ENCODE measurements at places on chromosomes 2 and 18.

DNA sequence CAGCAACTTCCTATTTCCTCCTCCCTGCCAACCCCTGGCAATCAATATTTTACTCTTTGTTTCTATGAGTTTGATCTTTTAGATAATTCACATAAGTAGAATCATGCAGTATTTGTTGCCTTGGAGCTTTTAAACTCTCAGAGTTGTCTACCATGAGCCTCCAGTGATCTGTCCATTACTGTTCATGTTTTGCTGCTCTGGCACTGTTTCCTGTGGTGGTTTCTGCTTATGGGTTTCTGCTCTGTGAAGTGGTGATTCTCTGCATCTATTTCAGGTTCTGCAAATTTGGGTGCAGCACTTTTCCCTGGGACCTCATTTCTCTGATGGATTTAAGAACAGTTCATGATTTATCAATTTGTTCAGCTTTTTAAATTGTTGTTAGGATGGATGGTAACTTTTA lies 908.1 kb upstream of the FANCL start:
- no peak for DNase-seq

GRCh38 chr2:224211791-224212190 lies 172.7 kb upstream of the SERPINE2 start:
- no peak for DNase-seq

DNA sequence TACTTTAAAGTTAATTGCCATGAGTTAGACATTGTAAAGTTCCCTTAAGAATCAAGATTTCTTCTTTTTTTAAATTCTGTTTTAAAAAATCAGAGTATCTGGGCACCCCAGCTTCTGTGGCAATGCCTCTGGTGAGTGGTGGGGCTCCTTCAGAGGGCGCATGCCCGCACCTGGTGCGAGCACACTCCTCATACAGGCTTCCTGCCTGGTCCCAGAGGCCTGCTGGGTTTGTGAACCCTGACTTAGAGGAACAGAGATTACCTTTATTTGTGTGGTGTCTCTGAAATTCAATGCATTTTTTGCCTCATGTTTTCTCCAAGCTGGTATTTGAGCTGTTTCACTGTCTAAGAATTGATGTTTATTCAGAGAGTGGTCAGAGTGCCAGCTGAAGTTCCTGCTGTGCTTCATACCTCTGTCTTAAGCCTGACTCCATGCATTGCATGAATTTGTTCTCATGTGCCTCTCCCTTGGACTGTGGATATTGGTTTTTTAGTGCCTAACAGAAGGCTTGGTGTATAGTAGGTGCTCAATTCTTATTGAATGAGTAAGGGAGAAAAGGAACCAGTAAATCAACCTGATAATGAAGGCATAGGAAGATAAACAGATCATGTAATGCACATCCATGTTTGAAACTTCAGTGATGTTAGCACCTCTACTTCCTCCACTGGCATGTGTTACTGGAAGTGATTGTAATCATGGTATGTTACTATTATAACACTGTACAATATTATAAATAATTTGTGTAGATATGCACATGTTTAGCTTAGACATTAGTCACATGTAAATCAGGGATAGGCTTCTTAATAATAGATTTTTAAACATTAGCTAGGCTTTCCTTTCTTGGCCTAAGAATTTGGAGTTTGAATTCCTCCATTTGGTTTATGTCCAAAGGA lies 29.0 kb downstream of the PHLPP1 start:
- no peak for DNase-seq

GRCh38 chr2:8198766-8199382 lies 483.0 kb upstream of the ID2 start:
- DNase-seq = no peak

- DNase-seq = peak; percentile 76
Measured at GRCh38 chr2:68292108-68292710, 27.5 kb downstream of the CNRIP1 start.

- no peak for DNase-seq
Measured at GRCh38 chr2:73063909-73064875, 7.3 kb downstream of the SFXN5 start.

- DNase-seq = no peak
Measured at GRCh38 chr2:240628507-240628807, 3.2 kb downstream of the GPR35 start.

DNA sequence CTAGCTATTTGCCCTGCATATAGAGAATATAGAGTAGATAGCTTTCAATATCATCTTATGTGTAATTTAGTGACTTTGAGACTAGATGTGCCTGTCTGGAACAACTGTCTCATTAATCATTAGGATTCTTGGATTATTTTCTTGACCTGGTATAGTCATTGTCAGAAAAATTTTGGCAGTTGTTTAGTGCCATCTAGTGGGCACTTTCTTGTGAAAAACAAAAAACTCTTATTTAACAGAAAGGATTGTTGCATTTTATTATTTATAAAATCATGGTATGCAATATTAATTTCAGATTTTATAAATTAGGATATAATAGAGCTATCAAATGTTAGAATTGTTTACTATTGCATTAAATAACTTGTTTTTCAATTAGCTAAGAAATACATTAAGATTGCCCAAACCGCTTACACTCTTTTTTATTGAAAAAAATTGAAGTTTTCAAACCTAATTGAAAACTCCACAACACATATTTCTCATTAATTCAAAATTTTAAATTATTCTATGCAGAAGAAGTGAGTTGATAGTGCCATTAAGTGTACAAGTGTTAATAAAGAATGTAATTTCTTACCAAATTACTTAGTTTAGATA lies 80.3 kb downstream of the DYNAP start:
- DNase-seq = peak; percentile 34

GRCh38 chr2:237440819-237441281 lies 26.9 kb upstream of the COL6A3 start:
- DNase-seq = no peak

- DNase-seq = no peak
Measured at GRCh38 chr18:47881752-47882455, 48.6 kb downstream of the SMAD2 start.

GRCh38 chr2:99691926-99692325 lies 202.1 kb upstream of the REV1 start:
- no peak for DNase-seq

- DNase-seq = no peak
Measured at GRCh38 chr2:67159929-67160328, 237.2 kb upstream of the ETAA1 start.

DNA sequence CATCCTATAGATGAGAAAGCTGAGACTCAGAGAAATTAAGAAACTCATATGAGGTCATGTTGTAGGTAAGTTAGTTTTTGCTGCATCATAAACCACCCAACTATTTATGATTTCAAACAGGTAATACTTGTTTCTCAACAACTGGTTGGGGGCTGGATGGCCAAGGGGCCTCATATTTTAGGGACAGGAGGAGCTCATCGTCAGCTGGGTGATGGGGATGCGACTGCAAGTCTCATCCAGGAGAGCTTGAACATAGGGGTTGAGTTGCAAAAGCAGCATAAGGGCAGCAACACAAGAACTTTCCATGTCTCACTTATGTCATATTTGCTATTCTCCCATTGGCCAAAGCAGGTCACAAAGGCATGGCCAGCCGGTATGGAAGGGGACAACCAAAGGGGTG lies 3.6 kb upstream of the RNU2-63P start:
- DNase-seq = no peak

DNA sequence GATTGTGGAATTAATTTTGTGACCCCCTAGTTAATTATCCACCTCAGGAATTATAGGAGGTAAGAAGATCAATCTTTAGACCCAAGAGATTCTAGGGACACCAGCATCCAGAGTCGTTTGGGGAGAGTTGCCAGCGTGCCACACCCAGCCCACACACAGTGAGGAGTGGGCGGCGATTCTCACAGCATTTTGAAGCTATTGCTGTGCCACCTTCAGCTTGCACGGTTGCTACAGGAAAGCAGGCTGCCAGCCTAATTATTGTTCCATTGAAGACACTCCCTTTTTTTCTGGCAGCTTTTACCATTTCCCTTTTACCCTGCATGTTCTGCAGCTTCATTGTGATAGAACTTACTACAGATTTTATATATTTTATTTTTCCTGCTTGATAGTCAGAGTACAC lies 13.1 kb upstream of the MYL12A start:
- no peak for DNase-seq

DNA sequence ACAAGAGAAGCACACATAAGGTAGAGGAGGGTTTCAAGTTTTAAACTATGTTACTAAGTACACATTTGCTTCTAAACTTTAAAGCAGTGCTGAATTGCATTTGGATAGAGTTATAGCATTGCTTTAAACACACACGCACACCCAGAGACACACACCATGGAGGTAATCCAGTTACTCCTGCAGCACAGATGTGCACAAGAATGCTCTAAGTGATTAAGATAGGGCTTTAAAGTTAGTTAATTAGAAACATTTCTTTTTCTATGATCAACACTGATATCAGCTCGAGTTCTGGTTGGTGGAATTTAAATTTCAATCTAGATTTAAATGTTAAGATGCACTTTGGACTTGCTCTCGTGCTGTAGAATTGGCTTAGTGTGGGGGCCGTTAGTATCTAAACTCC lies 492.3 kb downstream of the ZEB2 start:
- no peak for DNase-seq

GRCh38 chr2:870426-870825 lies 80.2 kb upstream of the SNTG2 start:
- DNase-seq = no peak

DNA sequence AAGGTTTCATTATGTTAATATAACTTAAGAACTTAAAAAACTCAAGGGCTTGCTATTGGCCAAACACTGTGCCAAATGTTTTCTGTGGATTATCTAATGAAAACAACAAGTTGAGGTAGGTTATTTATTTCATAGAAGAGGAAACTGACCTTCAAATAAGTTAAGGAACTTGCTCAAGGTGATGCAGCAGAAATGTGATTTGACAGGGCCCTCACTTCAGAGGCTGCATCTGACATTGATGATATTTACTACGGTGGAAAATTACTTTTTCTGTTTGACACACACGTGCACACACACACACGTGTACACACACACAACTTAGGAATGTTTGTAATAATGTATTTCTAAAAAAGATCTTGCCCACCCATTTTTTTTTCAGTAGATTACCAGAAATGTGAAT lies 137.2 kb upstream of the CXCR4 start:
- DNase-seq = no peak

GRCh38 chr18:39751921-39752320 lies 2186.3 kb upstream of the CELF4 start:
- DNase-seq = no peak

GRCh38 chr2:24351627-24351938 lies 8.8 kb downstream of the ITSN2 start:
- DNase-seq = no peak

GRCh38 chr18:72261590-72261989 lies 282.6 kb downstream of the CBLN2 start:
- no peak for DNase-seq

GRCh38 chr2:2294183-2294690 lies 36.8 kb downstream of the MYT1L start:
- no peak for DNase-seq

DNA sequence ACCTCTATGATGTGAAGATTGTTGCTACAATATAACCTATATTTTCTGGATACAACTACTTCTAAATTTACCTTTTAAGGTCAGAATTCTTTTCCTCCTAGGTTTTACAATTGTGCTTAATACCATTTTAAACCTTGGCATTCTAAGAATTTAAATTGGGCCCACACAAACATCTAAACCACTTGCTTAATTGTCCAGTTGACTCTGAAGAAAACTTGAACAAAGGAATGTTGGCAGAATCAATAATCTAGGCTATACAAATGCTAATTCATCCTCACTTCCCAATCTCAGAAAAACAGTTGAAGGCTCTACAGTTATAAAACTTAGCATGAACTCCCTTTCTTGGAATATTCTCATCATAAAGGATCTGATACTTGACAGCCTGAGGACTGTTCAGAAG lies 84.3 kb downstream of the RPRM start:
- no peak for DNase-seq

DNA sequence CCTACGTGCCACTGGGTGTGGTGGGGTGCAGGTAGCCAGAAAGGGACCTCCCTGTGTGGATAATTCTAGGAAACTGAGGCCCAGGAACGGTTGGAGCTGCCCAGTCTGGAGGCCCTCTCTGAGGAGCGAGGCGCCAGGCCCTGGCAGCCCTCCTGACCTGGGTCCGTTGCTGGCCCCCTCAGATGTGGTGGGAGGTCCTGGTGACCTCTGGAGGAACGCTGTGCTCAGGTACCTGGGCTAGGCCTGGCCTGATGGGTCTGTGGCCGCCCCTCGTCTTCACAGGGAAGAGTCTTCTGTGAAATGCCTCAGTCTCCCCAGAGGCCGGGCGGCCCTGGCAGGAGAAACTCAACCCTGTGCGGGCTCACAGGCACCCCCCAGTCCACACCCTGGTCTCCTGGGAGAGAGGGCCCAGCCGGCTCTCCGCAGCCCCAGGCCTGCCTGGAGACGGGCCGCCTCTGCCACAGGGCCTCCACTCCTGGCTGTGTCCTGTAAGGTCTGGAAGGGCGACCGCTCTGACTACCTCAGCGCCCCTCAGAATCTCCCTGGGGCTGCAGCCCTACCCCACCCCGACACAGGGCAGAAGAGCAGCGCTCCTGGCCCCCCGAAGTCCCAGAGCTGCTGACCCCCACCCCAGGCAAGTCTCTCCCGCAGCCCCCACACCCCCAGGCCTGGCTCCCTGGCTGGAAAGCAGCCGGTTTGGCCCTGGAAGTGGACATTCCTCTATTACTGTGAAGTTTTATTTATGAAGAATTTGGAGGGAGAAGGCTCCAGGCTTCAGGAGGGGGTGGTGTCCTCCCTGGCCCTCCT lies 3.7 kb downstream of the B3GNT7 start:
- no peak for DNase-seq

DNA sequence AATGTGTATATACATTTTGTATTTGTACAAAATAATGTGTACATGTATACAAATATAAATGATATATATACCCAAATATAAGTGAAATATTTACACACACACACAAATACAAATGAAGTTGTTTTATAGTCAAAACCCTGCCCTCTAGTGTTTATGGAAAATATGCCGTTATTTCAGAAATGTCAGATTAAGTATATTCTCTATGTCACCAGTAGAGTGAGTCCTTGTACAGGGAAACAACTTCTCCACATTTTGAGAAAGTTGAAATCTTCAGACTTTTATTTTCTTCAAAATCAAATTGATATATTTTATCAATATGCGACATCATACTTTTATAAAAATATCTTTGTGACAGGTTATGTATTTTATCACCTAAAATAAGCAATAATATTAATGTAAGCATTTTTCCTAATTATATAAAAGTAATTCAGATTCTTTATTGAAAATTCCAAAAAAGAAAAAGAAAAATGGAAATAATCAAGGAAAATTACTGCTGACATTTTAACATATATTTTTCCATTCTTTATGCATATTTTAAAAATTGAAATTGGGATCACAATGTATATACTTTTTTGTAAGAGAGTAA lies 22.4 kb downstream of the ARL6IP6 start:
- peak; percentile 79 for DNase-seq

- no peak for DNase-seq
Measured at GRCh38 chr2:170481201-170481600, 233.9 kb upstream of the SP5 start.

DNA sequence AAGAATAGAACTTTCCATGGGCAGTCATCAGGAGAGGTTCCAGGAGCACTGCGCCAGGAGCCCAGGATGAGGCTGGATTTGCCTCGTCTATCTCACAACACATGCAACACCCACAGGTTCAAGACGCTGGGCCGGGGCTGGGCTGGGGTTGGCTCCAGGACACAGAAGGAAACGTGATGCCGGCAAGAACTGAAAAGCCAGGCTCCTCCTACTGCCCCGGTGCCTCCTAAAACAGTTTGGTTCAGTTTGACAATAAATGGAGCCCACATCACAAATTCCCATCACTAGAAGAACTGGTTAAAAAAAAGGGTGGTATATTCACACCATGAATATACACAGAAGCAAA lies 75.9 kb downstream of the INHBB start:
- no peak for DNase-seq

Data from hematopoietic multipotent progenitor cell treated with erythropoietin and hydrocortisone succinate and interleukin-3 and kit ligand, for 15 days (in vitro differentiated cells).